ENCODE measurements at places on chromosomes 16 and 17.

DNA sequence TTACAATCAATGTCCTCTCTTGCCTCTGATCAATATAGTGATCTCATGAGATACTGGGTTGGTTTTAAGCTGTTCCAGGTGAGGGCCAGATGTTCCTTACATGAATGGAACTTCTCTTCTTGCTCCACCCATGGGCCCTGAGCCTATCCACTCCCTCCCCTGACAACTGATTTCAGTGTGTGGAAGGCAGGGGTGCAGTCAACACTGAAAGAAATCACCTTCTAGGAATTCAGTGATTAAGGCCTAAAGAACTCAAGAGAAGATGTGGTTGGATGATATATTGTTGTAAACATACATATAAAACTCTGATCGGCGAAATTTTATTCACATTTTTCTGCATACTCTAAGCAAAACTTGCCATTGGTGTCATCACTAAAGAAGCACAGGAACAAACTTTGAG is 6.7 kb upstream of the GOSR2 start:
- DNase-seq = no peak

DNA sequence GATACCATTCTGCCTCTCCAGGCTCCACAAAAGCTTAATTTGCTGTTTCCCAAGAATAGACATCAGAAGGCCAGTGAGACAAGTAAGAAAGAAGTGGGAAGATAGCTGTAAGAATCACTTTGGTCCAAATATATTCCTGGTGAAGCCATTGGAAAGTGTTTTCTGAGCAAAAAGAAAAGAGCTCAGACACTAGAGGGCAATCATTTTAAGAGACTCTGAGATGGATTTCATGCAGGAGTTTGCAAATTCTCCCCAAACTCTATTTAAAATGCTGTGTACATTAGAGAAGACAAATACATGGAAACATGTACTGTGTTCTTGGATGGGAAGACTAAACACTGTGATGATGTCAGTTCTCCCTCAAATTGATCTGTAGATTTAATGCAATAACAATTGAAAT is 8.0 kb upstream of the SLC6A2 start:
- no peak for DNase-seq

GRCh38 chr16:16018705-16019104 is 69.3 kb downstream of the ABCC1 start:
- DNase-seq = no peak

- DNase-seq = no peak
These were observed 45.6 kb downstream of the ENGASE start for GRCh38 chr17:79120259-79120658.

DNA sequence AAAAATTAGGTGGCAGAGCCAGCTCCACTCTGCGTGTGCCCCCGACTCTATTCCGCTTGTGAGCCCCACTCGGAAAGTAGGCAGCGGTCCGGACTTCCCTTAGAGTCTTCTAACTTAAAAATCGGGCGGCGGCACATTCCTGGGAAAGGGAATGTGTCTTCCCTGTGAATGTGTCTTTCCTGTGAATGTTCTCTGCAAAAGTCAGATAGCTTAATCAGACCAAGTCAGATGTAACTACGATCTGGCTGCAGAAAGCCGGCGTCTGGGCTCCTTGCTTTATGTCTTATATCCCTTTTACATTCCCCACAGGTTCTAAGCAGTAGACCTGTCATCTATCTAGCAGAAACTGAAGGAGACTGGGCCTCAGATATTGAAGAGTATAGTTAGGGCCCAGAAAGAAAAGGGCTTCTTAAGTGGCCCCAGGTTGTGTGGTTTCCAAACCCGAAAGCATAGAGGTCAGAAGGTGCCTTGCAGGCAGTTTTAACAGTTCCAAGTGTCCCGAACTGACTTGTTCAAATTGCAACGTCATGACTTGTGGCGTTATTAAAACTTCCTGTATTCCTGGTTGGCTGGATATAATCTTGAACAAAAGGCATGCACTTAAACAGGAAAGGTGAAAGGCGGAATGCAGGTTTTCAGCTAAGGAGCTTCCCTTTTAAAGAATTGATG is 601 bp downstream of the PHKB start:
- peak; percentile 20 for DNase-seq

DNA sequence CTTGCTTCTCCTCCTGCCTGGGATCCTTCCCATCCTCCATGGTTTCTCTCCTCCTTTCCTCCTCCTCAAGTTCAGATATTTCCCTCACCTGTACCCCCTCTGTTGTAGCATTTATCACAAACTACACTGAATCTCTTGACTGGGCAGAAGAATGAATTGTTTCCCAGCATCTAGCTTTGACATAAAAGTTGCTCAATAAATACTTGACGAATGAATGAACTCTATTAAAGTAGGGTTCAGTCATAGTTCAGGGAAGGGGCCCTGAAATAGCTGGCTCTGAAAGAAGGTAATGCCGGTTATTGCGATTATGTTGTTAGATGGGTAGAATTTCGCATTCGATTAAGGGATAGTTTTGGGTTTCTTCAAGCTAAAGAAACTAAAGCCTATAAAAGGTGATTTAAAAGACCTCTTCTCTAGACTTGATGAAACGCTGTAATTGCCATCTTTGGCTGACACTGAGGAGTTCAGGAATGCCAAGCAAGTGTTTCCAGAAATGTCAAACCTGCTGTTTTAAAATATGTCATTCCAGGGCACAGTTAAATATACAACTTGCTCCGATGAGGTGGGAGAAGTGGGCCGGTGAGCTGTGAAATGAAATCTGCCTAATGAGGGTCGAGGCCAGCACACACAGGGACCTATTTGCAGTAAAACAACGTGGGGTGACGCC is 1.0 kb upstream of the CPD start:
- DNase-seq = no peak

All from CD4-positive, alpha-beta T cell treated with Interleukin-15 for 1 hour (primary cell).